Mesenchymal stem cell (in vitro differentiated cells and primary cell): ENCODE measurements at places on chromosomes 6 and 20.

DNA sequence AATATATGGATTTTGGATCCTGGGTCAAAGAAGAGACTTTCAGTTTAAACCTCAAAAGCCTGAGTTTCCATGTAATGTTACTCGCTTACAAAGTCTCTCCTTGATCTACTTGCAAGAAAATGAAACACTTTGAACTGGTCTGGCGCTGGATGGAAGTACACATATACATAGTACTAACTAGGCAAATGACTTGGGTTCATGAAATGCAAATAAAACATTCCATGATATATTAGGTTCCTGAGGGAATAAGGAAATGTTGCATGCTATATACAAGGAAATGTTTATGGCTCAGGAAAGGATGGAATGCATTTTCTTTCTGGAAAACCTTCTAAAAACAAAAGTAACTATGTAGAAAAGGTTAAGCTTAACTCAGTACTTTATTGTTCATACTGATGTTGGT lies 11.4 kb upstream of the TXLNB start:
- DNase-seq, result peak; percentile 53

GRCh38 chr20:46057856-46058598 lies 29.0 kb downstream of the SLC12A5 start:
- DNase-seq, result peak; percentile 63

DNA sequence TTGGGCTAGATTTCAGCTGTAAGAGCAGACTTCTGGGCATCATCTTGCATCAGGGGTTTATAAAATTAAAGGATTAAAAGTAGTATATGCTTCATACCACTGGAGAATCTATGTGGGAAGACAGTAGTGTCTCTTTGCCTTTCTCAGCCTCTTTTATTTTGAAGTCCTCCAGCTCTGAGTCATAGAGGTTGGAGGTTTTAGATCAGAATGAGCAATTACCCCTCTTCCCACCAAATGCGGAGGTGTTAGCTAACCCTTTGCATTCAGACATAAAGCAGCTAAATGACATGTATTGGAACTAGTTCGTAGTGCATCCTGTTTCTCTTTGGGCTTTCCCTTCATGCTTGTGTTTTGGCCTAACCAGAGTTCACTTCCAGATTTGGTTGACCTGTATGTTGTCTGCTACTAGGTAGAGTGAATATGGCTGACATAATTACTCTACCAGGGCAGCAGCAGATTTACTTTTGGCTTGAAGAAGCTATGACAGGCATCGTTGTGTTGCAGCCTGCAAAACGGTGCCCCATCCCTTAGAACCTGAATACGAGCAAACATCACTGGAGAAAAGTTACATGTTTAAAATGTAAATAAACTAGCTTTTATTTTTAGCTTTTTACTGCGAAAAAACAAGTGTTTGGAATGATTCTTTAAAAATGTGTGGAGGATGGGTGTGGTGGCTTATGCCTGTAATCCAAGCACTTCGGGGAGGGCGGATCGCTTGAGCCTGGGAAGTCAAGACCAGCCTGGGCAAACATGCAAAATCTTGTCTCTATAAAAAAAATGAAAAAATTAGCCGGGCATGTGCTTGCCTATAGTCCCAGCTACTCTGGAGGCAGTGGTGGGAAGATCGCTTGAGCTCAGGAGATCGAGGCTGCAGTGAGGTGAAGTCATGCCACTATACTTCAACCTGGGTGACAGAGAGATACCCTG lies 82.2 kb downstream of the MYO6 start:
- peak; percentile 17 for DNase-seq

GRCh38 chr20:1994627-1995026 lies 769 bp upstream of the PDYN start:
- no peak for DNase-seq

DNA sequence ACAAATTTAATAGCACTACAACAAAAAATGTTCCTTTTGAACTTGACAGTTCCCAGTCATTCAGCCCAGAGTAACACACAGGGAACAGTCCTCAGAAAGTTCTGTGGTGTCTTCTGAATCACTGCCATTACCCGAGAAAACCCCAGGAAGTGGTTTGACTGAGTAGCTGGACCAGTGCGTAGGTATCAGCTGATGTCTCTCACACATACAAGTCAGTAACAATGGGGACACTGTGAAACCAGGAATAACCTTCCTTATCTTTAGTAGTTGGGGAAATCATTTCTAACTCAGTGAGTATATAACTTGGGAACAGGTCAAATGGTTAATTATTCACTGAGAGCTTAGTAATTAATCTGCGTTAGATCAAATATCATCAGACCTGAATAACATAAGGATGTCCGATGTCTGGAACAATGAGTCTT lies 73.1 kb downstream of the HIVEP2 start:
- DNase-seq, result peak; percentile 94

GRCh38 chr6:15252195-15252594 lies 6.3 kb downstream of the JARID2 start:
- DNase-seq, result no peak

DNA sequence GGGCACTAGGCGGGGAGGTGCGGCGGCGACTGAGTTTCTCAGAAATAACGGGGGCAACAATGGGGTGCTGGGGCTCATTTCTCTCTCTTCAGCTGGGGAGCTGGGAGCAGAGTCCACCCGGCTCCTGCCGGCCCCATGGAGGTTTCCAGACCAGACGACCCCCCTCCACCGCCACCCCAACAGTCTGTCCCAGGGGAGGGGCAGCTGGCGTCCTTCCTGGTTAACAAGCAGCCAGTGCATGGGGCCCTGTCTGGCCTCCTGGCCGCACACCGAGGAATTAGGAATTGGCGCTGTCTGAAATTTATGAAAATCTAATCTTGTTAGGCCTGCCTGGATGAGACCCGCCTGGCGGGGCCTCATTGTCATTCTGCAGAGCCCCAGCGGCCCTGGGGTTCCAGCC lies 42.4 kb downstream of the PMEPA1 start:
- no peak for DNase-seq

GRCh38 chr6:74510878-74511277 lies 695.0 kb downstream of the COL12A1 start:
- DNase-seq, result no peak
